ENCODE measurements at places on chromosomes 11 and 22.
A peak's percentile ranks its signal among the peaks of the same experiment; 100 is the strongest.

DNA sequence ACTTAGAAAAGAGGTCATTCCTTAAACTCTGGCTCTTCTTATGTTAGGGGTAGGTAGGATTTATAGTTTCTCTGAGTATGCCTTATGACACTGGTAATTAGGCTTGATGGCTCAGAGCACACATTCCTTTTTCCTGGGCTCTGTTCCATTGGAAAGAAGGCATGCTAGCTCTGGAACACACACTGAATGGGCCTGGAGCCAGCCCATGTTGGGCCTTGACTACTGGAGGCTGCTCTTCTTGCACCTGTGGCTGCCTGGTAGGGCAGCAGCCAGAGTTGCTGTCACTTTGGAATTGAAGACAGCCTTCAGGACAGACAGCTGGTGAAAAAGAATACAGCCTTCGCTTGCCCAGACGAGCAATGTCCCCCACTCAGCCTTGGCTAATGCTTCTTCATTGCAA is 18.2 kb downstream of the MCAM start:
- no peak for DNase-seq

- DNase-seq, result no peak
Measured at GRCh38 chr22:43293259-43293654, 49.9 kb downstream of the SCUBE1 start.

- DNase-seq, result no peak
Measured at GRCh38 chr11:72970557-72971118, 156.4 kb downstream of the ATG16L2 start.

- DNase-seq, result peak; percentile 79
Measured at GRCh38 chr22:17777005-17777716, 2.9 kb upstream of the BID start.

- no peak for DNase-seq
Measured at GRCh38 chr11:119087123-119087522, 2.4 kb downstream of the HMBS start.

GRCh38 chr11:75191330-75191717 is 40.4 kb downstream of the SLCO2B1 start:
- DNase-seq, result no peak

- no peak for DNase-seq
Measured at GRCh38 chr11:15903246-15903645, 453.1 kb downstream of the SOX6 start.

GRCh38 chr11:1180947-1181391 is 23.2 kb downstream of the MUC5AC start:
- no peak for DNase-seq

DNA sequence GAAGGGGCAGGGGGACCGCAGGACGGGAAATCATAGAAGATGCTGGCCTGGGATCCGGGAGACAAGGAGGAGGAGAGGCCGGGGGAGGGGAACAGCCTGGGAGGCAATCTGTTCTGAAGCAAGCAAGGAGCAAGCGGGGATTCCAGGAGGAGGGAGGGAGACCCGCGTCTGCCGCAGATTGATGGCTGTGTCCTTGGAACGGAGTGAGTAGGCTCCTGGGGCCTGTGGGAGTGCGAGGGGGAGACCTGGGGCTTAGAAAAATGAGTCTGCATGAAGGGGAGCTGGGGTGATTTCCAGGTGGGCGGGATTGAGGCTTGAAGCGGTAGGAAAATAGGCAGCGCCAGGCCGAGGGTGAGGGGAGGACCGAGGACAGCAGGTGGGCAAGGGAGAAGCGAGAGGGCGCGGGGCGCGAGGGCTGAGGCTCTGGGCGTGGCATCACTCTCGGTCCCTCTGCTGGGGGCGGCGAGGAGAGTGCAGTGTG is 1.6 kb upstream of the LRRC55 start:
- no peak for DNase-seq

DNA sequence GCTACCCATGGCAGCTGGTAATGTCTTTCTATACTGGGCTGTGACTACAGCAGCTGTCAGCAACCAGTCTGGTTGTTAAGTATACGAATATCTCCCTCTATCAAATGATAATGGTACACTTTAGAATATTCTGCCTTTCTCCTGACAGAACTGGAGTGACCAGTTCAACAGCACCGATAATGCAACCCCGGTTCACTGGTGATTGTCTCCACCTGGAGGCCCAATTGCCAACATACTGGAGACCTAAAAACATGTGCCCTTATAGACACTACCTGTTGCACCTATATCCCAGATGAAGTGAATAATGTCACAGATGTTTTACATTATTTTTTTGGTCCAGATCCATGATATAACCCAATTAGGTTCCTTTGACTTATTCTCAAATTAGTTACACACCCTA is 21.1 kb downstream of the OR5P2 start:
- DNase-seq, result no peak

DNA sequence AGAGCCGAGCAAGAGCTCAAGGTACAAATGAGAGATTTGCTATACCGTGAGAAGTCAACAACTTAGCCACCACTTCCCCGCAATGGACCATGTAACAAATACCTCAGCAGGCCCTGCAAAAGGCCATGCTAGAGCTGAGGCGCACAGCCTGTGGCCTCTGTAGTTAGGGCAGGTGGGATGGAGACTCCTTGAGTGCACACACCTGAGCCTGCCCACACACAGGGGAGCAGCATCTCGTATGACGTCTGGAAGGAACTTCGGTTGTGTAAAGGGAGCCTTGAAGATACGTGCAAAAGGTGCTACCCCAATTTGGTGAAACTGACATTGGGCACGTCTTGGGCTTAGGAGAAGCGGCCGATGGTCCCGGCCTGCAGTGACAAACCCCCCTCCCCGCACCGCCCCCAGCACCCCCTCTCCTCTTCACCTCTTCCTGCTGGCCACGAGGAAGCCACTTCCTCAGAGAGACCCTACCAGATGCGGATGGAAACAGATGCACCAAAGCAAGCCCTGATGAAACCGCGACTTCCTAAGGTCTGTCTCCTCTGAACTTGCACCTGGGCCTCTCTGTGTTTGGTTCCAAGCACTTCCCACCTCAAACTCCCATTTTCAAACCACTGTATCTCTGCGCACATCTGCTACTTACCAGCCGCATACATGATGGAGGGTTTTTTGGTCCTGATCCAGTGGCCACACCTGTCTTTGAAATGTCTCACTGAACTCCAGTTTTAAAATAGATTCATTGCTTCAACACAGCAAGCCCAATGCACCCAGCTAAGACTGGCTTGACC is 10.6 kb downstream of the CDPF1 start:
- DNase-seq, result no peak

DNA sequence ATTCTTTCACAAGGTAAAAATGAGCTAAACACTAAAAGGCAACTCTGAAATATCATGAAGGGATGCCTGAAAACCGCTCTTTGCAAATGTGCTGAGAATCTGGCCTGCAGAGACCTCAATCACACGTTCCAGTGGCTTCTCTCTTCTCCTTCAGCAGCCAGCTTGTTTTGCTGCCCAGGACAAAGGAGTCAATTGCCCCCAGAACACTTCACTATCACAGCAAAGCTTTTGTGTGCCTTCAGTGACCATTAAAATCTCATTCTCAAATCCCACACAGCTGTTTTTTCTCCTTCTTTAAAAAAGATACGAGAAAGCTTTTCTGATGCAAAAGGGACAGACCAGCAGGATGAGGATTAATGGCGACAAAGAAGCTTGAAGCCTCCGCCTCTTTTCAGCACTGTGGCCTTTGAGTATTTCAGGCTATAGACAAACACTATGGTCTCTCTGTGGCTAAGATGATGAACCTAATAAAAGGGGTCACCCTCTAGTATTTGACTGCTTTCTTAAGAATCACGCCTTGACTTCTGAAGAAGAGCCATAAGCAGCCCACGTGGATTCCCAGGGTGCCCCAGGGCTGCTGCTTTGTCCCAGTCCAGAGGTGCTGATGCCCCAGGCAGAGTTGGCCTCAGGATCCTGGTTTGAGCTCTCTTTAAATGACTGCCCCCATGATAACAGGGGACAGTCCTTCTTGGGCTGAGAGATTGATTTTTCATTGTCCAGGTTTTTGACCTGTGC is 33.4 kb upstream of the NRIP3 start:
- DNase-seq, result no peak

DNA sequence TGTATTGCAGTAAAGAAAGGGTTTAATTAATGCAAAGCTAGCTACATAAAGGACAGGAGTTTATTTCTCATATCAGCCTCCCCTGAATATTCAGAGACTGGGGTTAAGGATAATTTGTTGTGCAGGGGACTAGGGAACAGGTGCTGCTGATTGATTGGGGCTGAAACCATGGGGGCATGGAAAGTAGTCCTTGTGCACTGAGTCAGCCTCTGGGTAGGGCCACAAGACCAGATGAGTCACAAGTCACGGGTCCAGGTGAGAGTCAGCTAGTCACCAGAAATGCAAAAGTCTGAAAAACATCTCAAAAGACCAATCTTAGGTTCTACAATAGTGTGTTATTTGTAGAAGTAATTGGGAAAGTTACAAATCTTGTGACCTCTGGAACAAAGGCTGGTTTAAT is 32.9 kb upstream of the SYT13 start:
- no peak for DNase-seq

DNA sequence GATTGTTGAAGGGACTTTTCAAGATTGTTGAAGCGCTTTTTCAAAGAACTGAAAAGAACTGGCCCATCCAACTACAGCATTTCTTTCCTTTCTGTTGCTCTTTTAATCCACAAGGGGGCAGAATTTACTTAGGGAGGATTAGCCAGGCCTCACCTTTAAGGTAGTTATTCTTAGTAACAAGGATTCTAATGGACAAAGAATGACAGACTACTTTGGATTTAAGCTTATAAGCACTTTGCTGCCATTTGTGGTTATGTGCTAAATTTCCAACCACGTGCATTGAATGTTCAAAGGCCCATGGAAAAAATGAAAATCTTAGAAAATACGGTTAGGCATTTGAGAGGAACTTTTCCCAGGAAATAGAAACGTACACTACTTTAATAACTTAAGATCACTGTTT is 49.5 kb upstream of the HSPA8 start:
- peak; percentile 9 for DNase-seq

DNA sequence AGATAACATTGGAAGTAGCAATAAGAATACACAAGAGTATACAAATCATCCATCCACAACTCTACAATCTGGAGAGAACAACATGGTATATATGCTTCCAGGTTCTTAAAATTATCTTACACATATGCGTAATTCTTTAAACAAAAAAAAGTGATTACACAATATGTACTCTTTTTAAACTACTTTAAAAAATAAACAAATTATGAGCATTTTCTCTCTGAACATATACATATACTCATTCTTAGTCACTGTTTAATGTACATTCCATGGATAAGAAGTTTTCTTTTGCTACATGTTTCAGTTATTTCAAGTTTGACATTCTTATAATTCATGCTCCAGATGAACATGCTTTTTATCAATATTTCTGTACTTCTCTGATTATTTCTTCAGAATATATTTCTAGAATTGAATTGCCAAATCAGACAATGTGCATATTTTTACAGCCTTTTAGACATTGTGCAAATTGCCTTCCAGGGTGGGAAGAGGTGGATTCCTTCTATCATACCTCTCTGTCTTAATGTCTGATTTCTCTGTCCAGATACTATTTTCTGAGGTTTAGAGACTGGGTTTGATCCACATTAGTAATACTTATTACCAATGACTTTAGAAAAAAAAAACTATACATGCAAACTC is 551.6 kb downstream of the METTL15 start:
- DNase-seq, result no peak

DNA sequence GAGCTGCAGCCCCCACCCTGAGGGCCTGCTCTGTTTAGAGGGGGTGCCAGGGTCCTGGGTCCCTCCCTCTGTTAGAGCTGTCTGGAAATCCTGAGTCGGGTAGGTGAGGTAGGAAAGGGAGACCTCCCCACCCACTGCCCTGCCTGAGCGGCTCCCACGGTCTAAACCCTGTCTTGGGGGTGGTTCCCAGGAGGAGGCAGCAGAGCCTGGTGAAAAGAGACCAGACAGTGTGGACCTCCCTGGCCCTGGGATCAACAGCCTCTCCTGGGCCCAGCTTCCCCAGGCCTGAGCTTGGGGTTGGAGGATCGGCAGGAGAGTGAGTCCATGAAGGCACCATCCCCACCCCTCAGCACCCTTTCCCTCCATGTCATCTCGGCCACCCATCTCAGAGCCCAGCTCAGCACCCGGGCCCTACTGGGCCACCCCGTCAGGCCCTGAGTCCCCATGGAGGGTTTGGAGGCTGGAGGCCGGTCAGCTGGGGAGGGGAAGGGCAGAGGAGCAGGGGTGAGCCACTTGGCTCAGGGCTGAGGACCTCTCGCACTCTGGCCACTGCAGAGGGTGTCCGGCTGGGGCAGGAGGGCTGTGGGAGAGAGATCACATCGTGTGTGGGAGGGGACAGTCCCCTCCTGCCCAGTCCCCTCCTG is 37.2 kb downstream of the RTN4R start:
- DNase-seq, result no peak

DNA sequence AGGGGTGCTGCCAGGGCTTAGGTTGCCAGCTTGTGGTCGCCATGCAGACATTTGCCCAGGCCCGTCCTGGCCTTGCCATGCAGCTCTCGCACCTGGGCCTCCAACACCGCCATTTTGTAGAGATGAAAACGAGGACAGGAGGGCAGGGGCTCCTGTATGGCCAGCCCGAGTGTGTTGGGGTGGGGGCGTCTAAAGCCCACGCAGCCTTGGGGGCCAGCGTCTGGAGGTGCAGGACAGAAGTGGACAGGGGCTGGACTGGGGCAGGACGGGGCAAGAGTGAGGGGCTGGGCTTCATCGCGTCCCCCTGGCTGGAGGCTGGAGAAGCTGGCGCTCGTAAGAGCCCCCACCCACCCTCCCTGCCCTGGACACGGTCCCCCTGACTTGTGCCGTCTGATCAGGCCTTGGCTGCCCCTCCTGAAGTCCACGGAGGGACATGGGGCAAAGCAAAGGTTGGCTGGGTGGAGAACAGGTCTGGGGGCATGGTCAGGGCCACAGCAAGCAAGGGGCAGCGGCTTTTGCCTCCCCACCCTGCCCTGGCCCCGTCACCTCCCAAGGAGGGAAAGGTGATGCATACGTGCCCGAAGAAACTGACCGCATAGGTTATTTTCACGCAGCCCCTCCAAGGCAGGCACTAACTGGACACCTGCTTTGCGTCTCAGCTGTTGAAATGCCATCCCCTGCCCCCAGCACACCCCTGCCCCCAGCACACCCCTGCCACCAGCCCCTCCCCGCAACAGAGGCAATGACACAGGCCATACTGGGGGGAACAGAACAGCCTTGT is 815 bp downstream of the TNNT3 start:
- DNase-seq, result no peak

- no peak for DNase-seq
Measured at GRCh38 chr11:4123218-4123617, 28.6 kb downstream of the RRM1 start.
